ENCODE measurements at places on chromosomes 5 and 9.
A peak's percentile ranks its signal among the peaks of the same experiment; 100 is the strongest.

- DNase-seq: no peak
These were observed 435.9 kb downstream of the DNAH5 start for GRCh38 chr5:13508559-13508958.

GRCh38 chr9:6644346-6645104 lies 1.0 kb downstream of the GLDC start:
- DNase-seq: no peak

GRCh38 chr9:119501374-119501773 lies 132.1 kb upstream of the BRINP1 start:
- no peak for DNase-seq

DNA sequence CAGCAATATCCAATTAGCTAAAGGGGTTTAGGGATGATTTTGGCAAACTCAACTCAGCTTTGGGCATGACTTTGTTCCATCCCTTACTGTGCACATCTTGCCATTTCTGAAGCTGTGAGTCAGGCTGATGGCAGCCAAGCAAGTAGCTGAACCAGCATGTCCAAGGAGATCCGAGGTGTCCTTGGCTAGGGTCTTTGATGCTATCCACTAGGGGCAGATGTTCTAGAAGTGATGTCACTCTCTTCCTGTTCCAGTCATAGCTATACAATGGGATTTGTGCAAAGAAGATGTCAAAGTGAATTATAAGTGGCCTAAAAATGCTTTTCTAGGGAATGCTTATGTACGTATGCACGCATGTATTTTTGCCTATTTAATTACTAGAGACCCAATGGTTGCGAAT lies 160.8 kb upstream of the PAPPA start:
- no peak for DNase-seq

- DNase-seq: no peak
These were observed 345.7 kb downstream of the DEPDC1B start for GRCh38 chr5:60354311-60354710.

GRCh38 chr9:125407974-125408900 lies 146.6 kb downstream of the GAPVD1 start:
- peak; percentile 85 for DNase-seq

- DNase-seq: no peak
These were observed 53.8 kb downstream of the CAST start for GRCh38 chr5:96716007-96716406.

- DNase-seq: no peak
These were observed 745.6 kb upstream of the ZNF608 start for GRCh38 chr5:125491986-125492492.

- no peak for DNase-seq
These were observed 127.9 kb upstream of the PALM2AKAP2 start for GRCh38 chr9:109652112-109652511.

GRCh38 chr5:74772359-74772758 lies 5.3 kb downstream of the NSA2 start:
- DNase-seq: no peak

- no peak for DNase-seq
These were observed 30.4 kb upstream of the KCNV2 start for GRCh38 chr9:2686911-2687310.

- no peak for DNase-seq
These were observed 297.6 kb downstream of the NTRK2 start for GRCh38 chr9:84966876-84967830.

- no peak for DNase-seq
These were observed 196.7 kb upstream of the HAPLN1 start for GRCh38 chr5:83917261-83917908.

GRCh38 chr5:92922231-92922967 lies 658.6 kb downstream of the NR2F1-AS1 start:
- no peak for DNase-seq

All from OCI-M1 (cell line).